CD4-positive, alpha-beta T cell treated with Interleukin-10 for 1 hour (primary cell): ENCODE measurements at places on chromosomes 2 and 18.

- DNase-seq = no peak
These were observed 588.6 kb downstream of the NRXN1 start for GRCh38 chr2:50443288-50443687.

GRCh38 chr18:42072407-42072806, 117.4 kb downstream of the PIK3C3 start:
- no peak for DNase-seq

DNA sequence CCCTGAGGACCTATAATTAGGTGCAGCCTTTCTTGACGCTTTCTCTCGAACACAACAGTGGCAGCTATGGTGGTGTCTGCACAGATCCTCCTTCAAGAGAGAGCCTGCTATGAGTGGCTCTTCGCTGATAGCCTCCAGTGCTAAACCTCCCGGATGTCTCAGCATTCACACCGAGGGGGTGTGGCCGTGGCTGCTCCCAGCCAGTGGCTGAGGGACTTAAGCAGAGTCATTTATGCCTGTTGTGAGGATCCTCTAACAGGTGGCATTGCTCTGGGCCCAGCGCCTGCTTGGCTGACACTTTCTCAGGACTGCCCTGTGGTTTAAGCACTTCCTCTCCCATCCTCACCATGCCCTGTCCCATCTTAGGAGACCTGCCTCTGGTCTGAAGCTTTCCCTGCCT, 592.0 kb upstream of the LRRTM1 start:
- DNase-seq = no peak

- no peak for DNase-seq
These were observed 113.6 kb downstream of the PDCL3 start for GRCh38 chr2:100676346-100676745.

- no peak for DNase-seq
These were observed 129.9 kb downstream of the PRPF40A start for GRCh38 chr2:152587187-152587947.

GRCh38 chr2:240703417-240704341, 12.0 kb downstream of the AQP12A start:
- no peak for DNase-seq

DNA sequence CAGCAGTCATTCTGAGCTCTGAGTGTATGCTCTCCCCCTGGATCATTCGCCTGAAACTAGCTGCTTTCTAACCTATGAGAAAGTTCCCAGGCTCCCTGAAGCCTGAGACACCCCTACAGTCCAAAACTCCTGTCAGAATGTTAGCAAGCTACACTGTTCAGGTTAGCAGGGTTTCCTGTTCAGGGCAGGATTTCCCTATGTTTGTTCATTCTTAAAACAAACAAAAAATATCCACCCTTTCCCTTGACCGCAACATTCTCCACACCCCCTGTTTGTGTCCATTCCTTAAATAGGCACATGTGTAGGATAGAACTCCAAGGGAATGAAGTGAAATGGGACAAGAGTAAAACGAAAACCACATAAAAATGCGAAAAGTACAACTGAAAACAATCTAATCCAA, 83.1 kb downstream of the KLF7 start:
- DNase-seq = no peak

DNA sequence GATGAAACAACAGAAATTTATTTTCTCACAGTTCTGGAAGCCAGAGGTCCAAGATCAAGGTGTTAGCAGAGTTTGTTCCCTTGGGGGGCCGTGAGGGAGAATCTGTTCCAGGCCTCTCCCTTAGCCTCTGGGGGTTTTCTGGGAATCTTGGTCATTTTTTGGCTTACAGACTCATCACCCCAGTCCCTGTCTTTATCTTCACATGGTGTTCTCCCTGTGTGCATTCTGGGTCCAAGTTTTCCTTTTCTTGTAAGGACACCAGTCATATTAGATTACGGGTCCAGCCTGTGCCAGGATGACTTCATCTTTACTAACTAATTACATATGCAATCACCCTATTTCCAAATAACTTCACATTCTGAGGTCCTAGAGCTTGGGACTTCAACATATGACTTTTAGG, 292.5 kb upstream of the TRIB2 start:
- DNase-seq = no peak

GRCh38 chr2:240551288-240551687, 6.5 kb downstream of the ANKMY1 start:
- DNase-seq = no peak

GRCh38 chr2:46970334-46971288, 55.0 kb upstream of the MCFD2 start:
- DNase-seq = no peak

- DNase-seq = no peak
These were observed 26.2 kb downstream of the CEP192 start for GRCh38 chr18:13017247-13017875.

GRCh38 chr18:32366586-32367538, 103.8 kb downstream of the GAREM1 start:
- no peak for DNase-seq

DNA sequence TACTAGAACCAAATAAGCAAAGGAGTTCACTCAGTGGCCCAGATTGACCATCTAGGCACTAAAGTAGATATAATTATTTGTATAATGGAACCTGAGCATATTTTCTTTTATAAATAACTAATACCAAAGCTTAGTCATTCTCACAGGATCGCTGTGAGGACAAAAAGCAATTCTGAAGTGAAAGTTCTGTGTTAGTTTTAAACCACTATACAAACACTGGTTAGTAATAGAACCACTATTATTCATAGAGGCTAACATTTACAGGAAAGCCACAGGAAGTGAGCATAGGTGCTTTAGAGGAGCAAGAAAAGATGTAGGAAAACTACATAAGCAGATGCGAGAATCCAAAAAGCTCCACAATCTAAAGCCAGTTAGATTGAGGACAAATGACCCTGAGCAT, 364.7 kb downstream of the XIRP2 start:
- DNase-seq = no peak

DNA sequence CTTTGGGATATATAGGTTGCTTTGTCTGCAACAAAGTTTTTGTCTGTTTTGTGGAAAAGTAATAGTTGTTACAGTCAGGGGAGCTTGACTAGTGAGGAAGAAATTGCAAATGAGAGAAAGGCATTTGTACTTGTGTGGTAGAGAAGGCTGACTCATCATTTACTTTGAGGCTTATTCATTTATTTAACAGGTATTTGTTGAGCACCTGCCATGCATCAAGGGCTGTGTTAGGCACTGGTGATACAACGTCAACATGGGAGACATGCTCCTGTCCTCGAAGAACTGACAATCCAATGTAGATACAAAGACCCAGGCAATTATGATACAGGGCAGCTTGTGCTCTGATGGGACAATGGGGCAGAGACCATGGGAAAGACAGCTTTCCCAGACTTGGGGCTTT, 79.5 kb downstream of the UPP2 start:
- no peak for DNase-seq

GRCh38 chr2:105774781-105775337, 30.1 kb downstream of the NCK2 start:
- DNase-seq = no peak

DNA sequence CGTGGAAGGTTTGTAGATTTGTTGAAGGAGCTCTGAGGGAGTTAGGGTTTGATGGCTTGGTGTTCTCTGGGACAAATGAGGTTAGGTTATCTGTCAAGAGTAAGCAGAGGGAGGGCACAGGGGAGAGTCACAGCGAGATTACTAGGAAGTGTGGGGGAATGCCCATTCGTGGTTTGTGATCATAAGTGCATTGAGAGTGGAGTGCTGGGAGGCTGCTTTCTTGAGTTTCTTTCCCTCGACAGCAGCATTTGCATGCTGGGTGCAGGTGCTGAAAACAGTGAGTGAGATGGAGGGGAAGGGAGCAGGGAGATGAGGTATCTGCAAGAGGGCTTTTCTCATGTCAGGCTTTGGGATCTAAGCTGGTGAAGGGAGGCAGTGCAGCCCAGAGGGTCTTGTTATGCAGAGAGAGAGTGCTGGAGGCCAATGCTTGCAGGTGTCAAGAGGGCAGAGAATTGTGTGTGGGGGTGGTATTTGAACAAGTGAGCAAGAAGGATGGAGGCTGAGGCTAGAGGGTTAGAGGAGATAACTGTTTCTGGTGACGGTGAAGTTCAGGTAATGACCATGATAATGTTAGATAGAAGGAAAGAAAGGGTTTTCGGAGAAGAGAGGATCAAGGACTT, 8.8 kb downstream of the RALB start:
- no peak for DNase-seq

- DNase-seq = no peak
These were observed 61.4 kb upstream of the RTN4 start for GRCh38 chr2:55111570-55112228.

DNA sequence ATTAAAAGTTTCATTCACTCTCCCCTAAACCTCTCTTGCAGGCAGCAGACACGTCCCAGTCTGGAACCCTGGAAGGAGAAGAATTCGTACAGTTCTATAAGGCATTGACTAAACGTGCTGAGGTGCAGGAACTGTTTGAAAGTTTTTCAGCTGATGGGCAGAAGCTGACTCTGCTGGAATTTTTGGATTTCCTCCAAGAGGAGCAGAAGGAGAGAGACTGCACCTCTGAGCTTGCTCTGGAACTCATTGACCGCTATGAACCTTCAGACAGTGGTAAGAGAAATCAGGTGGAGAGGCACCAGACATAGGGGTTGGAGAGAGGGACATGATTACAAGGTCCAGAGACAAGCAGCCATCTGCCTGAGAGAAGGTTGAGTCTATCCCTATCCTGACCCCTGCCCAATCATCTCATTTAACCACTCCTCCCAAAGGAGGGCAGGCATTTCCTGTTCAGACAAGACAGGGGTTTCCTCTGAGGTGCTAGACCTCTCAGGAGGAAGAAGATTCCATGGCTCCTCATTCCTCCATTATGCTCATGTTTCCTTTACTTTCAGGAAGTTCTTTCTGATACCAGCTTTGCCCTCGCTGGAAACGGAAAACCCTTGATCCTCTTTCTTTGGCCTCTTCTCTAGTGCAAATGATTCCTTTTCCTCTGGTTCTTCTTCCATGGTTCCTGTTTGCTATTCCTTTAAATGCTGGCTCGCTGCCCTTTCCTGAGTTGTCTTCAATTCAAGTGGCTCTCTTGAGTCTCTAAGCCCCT, 15.1 kb downstream of the PLCD4 start:
- no peak for DNase-seq

DNA sequence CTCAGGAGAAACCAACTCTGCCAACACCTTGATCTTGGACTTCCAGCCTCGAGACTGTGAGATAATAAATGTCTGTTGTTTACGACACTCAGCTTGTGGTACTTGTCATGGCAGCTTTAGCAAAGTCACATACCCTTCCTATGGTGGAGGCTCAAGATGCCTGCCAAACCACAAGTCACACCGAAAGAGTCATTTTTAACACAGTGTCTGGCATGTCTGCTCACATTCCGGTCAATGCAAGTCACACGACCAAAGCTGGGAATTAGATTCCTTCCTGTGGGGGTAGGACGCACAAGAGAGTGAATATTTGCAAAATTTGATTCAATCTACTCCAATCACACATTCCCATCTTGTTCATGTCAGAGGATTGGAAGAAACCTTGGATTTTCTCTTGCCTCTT, 24.6 kb downstream of the KCNE4 start:
- DNase-seq = no peak

DNA sequence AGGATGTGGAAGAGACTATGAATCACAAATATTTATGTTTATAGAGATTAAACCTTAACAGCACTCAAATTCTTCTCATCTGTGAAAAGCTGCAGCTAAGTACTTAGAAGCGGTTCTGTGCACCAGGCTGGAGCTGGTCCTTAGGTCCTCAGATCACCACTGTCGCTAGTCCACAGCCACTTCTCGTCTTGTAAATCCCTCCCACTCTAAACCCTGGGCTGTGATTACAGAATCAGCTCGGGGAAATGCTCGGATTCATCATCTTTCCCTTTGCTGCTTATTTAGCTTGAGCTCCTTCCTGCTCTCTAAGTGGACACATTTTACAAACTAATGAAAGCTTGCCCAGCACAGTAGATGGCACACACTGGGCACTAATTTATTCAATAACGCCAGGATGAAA, 61.7 kb downstream of the RNF152 start:
- DNase-seq = no peak

- no peak for DNase-seq
These were observed 9.2 kb downstream of the USP37 start for GRCh38 chr2:218558986-218559385.

DNA sequence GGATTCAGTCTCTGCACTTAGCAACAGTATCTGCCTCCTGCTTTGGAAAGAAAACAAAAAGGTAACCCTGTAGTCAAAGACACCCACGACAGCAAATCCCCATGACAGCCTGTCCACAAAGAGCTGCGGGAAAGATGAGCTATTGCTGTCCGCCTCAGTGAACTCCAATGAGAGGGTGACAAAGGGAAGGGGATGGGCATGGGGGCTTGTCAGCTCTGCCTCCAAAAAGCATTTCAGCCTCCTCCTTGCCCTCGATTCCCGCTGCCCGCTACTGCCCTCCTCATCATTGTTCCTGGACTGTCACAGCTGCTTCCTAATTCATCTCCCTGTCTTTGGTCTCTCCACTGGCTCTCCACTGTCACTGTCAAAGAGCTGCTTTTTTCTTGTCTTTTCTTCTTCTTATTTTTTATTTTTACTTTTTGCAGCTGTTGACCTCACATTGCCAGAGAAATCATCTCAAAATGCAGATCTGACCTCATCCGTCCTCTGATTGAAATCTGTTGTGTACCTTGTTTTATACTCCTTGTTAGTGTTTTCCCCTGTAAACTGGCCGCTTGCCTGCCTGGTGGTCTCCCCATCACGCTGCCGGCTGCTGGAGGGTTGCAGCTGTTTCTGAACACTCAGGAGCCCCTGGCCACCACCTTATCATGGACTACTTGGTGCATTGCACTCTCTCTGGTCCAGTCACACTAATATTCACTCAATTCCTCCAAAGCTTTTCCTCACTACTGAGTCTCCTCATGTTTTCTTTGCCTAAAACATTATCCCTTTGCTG, 7.9 kb upstream of the E2F6 start:
- DNase-seq = no peak

DNA sequence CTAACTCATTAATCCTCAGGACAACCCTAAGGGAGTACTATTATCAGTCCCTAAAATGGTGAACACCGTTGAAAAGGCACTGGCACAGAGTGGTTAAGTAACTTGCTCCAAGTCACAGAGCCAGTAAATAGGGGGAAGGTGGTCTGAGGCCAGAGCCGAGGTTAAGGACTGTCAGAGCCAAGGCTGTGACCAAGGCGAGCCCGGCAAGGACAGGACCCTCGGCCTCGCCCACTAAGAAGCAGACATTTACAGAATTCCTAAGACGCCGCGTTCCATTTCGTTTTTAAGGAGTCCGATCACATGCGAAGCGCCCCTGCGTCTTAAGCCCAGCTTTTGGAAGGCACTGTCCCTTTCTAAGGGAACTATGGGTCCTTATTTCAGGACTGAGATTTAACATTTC, 1.1 kb downstream of the PDIA6 start:
- no peak for DNase-seq

DNA sequence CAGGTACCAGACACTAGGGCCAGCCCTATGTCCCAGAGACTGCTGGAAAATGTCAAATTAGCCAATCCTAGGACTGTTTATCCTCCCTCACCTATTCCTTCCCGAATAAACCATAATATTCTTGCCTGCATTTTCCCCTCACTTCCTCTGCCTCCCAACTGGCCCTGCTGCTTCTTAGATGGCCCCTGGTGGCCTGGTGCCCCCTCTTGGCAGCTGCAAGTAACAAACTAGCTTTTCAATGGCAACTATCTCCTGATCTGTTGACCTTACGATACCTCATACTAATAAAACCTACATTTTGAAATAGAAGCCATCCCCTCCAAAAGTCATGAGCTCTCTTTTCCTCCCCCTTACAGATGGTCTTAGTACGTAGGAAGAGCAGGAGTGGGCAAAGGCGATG, 132.0 kb downstream of the ALPK2 start:
- no peak for DNase-seq

GRCh38 chr2:235050980-235051351, 99.1 kb downstream of the SH3BP4 start:
- peak; percentile 13 for DNase-seq

- no peak for DNase-seq
These were observed 213.4 kb downstream of the CDCA7 start for GRCh38 chr2:173568054-173568453.
